Right ventricle myocardium inferior (tissue), 1 donor: ENCODE measurements at places on chromosomes 3 and 15. TPM values are rescaled to one million over a fixed set of nuclear protein-coding genes. Genes with fewer than 3 reads are reported as not detected.

The ITPKA gene
- 2.7 TPM for total RNA-seq

The CELSR3 gene
- 0.38 TPM for total RNA-seq

The PLSCR2 gene
- total RNA-seq: not detected

- no peak for DNase-seq
Measured at GRCh38 chr3:158569794-158570193, 1.2 kb upstream of the MLF1 start.

- DNase-seq: no peak
Measured at GRCh38 chr3:159898147-159898546, 90.5 kb upstream of the IL12A start.

DNA sequence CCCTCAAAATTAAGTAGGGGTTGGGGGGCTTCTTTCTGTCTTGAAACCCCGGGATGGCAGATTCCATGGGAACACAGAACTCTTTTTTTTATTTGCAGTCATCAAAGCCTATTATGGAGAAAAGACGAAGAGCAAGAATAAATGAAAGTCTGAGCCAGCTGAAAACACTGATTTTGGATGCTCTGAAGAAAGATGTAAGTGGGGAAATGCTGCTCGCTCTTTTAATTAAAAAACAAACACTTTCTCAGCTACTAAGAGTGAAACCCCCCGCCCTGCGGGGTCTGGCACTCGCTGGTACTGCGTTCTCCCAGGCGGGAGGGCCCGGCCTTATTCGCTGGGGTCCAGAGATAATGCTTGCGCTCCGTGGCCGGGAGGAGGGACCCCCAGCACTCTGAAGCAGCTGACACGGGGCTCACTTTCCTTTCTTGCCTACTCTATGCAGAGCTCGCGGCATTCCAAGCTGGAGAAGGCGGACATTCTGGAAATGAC, 615 bp downstream of the HES1 start:
- DNase-seq: peak; percentile 71

DNA sequence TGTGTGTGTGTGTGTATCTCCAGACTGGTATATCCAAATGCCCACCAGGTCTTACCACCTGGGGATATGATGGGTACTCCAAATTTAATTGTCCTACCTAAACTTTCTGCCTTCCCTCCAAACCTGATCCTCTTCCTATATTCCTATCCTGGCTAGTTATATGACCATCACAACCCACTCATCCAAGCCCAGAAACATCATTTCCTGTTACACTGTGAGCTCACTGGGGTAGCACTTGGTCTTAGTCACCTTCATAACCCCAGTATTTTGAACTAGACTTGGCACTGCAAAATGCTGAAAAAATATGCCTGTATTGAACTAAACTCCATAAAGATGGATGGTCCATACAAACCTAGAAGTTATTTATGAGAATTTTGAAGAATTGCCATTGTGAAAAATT, 178.8 kb upstream of the EIF1B start:
- no peak for DNase-seq

GRCh38 chr3:73411545-73411944, 213.2 kb downstream of the PDZRN3 start:
- DNase-seq: no peak

DNA sequence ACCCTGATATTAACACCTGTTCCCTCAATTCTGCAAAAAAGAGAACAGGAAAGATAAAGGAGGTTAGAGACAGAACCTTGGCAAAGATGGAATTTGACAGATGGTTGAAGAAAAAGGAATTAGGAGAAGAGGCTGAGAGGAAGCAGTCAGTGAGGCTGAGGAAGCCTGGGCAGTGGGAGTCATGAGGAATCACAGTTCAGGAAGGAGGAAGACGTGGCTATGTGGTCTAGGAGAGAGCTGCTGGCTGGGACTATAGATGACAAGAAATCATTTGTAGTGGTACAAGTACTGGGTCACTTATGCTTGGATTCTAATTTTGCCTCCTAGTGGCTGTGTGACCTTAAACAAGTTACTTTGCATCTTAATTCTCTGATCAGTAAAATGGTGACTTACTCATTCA, 49.0 kb downstream of the LARS2 start:
- no peak for DNase-seq

DNA sequence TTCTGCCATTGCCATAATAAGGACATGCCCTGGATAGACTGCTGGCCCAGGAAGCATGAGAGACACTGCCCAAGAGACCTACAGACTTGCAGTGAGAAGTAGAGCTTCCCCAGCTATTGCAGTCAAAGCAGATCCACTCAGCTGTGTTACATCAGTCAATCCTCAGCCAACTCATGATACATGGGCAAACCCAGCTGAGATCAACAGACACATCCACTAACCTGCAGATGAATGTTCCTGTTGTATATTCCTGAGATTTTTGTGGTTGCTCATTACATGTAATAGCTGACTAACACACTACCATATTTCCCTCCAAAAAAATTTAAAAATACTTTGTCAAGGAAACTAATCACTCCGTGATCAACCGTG, 68.6 kb downstream of the DCLK3 start:
- DNase-seq: no peak

DNA sequence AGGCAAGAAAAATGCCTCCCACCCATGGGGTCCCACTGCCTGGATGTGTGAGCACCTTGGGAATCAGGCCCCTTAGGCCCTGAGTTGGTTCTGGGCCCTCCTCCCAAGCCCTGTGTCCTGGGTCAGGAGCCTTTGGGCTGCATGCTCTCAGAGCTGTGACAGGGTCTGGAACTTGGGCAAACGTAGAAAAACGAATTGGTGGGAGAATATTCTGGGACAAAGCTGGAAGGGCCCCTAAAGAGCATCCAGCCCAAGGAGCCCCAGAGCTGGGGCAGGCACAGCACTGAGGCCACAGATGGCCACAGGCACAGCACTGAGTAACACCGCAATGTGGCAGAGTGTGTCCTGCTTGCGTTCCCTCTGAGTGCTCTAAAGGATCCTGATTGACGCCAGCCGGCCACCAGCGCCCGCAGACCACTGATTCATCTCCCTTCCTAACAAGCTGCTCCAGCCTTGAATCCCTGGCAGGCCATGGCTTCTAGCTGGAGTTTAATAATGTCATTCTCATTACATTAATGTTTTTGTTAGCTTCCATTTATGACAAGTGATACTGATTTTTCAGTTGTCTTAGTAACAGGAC, 18.6 kb upstream of the SEC13 start:
- peak; percentile 43 for DNase-seq

DNA sequence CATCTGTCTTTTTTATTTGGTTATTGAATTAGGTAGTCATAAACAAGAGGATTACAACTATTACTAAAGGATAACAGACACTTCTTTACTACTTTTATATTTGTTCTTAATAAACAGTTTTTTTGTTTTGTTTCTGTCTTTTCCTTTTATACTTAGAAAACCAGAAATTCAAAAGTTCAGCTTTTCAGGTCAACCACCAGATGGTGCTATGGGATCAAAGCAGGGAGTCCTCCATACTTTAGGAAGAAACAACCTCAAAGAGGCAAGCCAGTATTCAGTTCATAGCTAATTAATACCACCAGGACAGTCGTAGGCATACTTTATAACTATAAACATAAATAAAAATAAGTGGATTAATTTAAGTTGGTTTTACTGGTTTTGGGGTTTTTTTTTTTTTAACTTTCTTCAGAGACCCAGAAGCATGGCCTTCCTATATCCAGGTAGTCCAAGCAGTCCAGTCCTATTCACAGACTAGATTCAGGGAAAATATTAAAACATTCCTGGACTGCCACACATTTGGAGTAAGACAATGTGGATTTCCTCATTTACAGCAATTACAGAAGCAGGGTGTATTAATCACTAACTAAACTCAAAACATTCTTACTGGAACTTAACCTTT, 16.0 kb upstream of the EID1 start:
- DNase-seq: no peak

GRCh38 chr3:11626084-11626463, 17.6 kb downstream of the VGLL4 start:
- no peak for DNase-seq

DNA sequence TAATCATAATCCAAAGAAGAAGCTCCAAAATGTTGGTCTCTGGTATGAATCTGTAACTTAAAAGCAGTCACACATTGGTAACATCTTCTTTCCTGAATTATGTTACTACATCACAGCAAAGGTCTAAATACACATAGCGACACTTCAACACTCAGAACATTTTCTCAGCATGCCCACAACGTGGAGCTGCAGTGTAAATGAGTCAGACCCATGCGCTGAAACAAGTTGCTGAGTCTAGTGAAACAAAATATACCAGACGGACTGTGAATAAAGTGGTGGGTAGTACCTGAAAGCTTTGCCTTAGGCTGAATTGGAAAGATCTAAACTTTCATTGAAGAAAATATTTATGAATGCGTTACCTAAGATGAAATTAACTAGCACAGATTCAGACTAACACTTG, 33.2 kb upstream of the GOLGA8B start:
- DNase-seq: no peak

DNA sequence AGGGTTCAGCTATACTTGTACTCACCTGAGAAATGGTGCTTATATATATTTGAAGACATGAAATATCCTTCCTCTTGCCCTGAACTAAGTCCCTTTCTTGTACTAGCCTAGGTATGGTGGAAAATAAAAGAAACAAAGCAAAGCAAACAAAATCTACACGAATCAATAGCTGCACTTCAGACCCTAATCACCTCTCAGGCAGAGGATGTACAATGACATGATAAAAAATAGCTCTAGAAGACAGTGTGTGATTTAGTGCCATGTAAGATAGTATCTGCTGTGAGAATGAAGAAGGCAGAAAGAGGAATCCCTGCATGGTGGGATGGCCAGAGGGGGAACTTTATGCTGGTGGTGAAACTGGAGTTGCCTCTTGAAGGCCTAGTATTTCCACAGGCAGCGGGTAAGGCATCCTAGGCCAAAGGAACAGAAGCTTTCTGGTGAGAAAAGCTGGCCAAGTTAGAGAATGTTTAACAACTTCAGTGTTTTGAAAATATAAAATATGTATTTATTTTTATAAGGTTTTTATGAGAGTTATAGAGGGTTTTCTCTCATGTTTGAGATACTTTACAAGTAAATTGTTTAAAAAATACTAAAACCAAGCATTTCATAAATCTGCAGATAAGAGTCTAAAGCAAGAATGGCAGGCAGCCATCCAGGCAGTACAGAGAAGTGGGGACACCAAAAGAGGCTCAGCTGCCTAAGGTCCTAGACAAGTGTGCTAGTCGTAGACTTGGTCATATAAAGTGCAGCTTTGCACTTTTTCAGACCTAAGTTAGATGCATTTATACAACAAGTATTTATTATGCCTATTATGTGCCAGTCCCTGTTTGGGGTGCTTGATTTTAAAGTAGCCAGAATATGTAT, 14.9 kb downstream of the LEKR1 start:
- DNase-seq: no peak

DNA sequence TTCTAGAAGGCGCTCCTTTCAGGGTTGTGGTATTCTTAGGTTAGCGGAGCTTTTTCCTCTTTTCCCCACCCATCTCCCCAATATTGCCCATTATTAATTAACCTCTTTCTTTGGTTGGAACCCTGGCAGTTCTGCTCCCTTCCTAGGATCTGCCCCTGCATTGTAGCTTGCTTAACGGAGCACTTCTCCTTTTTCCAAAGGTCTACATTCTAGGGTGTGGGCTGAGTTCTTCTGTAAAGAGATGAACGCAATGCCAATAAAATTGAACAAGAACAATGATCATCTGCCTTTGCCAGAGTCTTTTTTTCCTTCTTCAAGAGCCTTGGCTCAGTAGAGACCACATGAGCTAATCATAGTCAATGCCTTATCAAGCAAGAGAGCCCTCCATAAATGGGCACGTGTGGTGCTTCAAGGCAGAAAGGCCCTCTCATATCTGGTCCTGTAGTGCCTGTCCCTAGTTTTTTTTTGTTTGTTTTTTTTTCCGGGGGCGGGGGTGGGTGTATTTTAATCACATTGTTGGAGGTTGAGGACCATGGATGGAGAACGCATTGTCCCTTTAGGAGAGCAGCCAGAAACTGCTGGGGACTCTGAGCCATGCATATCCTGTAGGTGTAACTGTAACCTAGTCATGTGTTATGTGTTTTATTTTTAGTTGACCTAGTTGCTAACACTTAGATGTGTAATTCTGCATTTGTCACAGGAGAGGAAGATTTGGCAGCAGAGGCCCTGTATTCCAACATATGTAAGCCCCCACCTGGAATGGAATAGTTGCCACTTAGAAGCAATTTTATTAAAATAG, 64.7 kb upstream of the ACAD9 start:
- no peak for DNase-seq

- DNase-seq: peak; percentile 28
Measured at GRCh38 chr15:77712438-77712837, 79.7 kb upstream of the LINGO1 start.

DNA sequence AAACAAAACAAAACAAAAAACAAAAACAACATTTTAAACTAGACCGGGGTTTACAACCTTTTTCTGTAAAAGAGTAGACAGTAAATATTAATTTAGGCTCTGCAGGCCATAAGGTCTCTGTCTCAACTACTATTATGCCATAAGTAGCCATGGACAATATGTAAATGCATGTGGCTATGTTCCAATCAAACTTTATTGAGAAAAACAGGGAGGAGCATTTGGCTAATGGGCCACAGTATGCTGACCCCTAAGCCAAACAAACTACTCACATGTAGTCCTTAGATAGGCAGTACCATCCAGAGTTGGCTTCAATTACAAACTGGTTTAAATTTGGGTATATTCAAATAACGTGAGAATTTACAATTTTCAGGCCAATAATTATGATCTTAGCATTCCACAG, 144.2 kb downstream of the TBL1XR1 start:
- no peak for DNase-seq

GRCh38 chr3:116950301-116951055, 240.9 kb downstream of the TUSC7 start:
- DNase-seq: no peak
